SK-N-SH (cell line): ENCODE measurements at places on chromosomes 4 and X.
A peak's percentile ranks its signal among the peaks of the same experiment; 100 is the strongest.

DNA sequence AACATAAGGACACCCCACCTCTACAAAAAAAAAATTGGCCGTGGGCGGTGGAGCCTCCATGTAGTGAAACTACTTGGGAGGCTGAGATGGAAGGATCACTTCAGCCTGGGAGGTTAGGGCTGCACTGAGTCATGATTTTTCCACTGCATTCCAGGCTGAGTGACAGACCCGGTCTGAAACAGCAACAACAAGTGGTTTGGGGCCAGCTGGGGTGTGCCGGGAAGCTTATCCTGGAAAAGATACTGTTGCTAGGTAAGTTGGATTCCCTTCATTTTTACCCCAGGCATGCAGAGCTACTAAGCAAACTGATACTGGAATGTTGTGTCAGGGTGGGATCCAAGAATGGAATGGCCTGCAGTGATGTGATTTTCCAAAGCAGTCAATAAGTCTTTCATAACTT, 57.0 kb downstream of the XAGE2 start:
- H3K36me3 ChIP-seq = no peaks in the 10 kb centered on the region
- H3K27ac ChIP-seq = no peak overlapping the region
- peaks cover 5% of the 10 kb centered on the region; the same call in 1 of the 2 replicates for H3K4me1 ChIP-seq
- no peak overlapping the region for H3K4me3 ChIP-seq
- H3K27me3 ChIP-seq = peaks cover 10% of the 10 kb centered on the region; the same call in 1 of the 2 replicates
- no peak for DNase-seq

- H3K4me3 ChIP-seq = peak overlapping the region; percentile 71
- H3K36me3 ChIP-seq = no peaks in the 10 kb centered on the region
- no peak for DNase-seq
- H3K4me1 ChIP-seq = no peaks in the 10 kb centered on the region; the same call in none of the 2 replicates
These were observed 1.2 kb upstream of the N4BP2 start for GRCh38 chr4:40055511-40055862.

DNA sequence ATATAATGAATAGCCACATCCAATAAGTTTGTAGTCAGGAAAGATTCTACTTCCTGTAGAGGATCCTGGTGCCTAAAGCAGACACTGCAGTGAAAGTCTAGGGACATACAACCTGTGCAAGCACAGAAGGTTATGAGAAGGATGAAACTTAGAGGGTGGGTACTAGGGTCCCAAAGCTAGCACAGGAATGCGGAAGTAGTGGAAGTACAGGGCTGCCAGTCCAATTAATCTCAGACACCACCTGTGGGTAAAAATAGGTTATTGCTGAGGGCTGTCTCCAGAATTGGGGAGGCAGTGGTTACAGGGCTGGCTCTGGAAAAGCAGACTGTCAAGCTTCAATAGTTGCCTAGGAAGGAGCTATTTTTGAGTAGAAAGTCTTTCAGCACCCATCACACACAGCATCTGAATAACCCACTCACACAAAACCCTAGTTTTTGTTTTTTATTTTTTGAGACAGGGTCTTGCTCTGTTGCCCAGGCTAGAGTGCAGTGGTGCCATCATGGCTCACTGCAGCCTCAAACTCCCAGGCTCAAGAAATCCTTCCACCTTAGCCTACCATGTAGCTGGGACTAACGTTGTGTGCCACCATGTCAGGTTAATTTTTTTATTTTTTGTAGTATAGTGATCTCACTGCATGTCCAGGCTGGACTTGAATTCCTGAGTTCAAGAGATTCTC, 50.8 kb upstream of the ELF2 start:
- DNase-seq = no peak
- H3K4me3 ChIP-seq = no peak overlapping the region
- H3K27me3 ChIP-seq = no peaks in the 10 kb centered on the region
- H3K27ac ChIP-seq = no peak overlapping the region
- no peaks in the 10 kb centered on the region for H3K36me3 ChIP-seq

GRCh38 chrX:129139837-129140598, 383.3 kb downstream of the SMARCA1 start:
- no peaks in the 10 kb centered on the region for H3K36me3 ChIP-seq
- no peak for DNase-seq
- H3K4me3 ChIP-seq = no peak overlapping the region
- no peak overlapping the region for H3K27ac ChIP-seq

DNA sequence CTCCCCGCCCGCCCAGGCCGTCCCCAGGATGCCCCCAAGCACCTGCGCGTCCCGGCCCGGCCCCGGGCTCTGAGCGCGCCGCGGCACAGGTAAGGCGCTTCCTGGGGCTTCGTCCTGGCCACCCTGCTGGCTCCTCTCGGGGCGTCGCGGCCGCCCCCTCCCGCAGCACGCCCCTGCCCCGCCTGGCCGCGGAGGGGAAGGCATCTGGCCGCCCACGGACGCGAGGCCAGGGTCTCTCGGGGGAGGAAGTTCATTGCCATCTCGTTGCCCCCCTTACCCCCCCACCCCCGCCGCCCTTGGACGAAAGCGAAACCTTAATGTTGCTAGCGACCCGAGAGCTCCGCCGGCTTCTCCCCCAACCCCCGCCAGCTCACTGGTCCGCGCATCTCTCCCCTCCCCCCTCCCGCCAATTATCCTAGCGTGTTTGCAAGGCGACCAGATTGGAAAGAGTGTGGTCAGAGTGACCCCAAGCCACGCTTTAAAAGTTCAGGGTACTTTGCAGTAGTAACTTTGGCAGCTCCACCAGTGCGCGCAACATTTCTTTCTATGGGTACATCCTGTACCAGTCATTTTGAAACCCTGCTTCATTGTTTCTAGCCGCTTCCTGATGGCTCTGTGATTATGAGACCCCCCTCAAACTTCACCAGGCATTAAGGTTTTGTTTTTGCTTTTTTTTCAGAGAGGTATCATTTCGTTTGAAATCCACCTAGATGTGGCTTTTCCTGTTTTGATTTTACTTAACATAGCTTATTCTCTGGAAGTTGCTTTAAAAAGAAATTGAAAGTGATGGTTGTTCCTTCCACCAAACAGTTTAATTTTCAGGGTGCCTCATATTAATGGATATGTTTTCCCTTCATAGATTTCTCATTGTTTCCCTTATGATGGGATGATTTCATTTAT, 626 bp downstream of the TBC1D1 start:
- H3K36me3 ChIP-seq = no peaks in the 10 kb centered on the region
- H3K4me1 ChIP-seq = no peaks in the 10 kb centered on the region
- H3K4me3 ChIP-seq = peak overlapping the region; percentile 56

- H3K27me3 ChIP-seq = no peaks in the 10 kb centered on the region; the same call in 1 of the 2 replicates
- no peaks in the 10 kb centered on the region for H3K4me1 ChIP-seq
- no peaks in the 10 kb centered on the region for H3K36me3 ChIP-seq
These were observed 30.3 kb upstream of the TMSB15B start for GRCh38 chrX:103932133-103932532.

DNA sequence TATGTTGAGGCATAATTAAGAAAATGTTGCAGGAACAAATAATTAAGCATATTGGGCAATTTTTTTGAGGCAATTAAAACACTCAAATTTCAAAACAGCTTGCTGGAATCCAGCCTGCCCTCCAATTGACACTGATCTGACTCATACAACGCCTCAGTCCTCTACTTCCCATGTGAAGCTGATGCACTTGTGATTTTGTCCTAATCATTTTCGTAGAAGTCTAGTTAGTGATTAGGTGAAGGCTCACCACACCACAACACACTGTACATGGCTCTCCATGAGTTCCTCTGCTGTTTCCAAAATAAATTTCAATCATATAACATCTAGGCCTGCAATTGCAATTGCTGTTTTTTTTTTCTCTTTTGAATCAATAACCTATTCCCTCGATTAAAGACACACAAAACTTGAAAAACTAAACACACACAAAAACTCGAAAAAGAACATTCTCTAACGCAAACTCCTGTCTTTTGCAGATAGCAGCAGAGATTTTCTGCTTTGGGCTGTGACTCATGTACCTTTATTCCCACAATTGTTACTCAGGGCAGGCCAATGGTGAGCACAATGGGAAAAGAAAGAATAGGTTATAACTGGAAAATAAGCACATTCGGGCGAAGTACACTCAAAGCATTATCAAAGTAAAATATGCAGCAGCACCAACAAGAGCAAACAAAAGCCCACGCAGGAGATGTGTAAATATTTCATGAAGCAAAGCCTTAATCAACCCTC, 1.7 kb downstream of the GPRIN3 start:
- H3K4me1 ChIP-seq = peaks cover 7% of the 10 kb centered on the region; the same call in 1 of the 2 replicates
- H3K27ac ChIP-seq = no peak overlapping the region
- peaks cover 7% of the 10 kb centered on the region; the same call in 1 of the 2 replicates for H3K27me3 ChIP-seq
- no peak for DNase-seq
- H3K36me3 ChIP-seq = no peaks in the 10 kb centered on the region
- H3K4me3 ChIP-seq = no peak overlapping the region

GRCh38 chr4:172169871-172170270, 356.7 kb downstream of the GALNTL6 start:
- no peaks in the 10 kb centered on the region for H3K4me1 ChIP-seq
- no peak overlapping the region for H3K27ac ChIP-seq
- no peak for DNase-seq
- no peak overlapping the region for H3K4me3 ChIP-seq

DNA sequence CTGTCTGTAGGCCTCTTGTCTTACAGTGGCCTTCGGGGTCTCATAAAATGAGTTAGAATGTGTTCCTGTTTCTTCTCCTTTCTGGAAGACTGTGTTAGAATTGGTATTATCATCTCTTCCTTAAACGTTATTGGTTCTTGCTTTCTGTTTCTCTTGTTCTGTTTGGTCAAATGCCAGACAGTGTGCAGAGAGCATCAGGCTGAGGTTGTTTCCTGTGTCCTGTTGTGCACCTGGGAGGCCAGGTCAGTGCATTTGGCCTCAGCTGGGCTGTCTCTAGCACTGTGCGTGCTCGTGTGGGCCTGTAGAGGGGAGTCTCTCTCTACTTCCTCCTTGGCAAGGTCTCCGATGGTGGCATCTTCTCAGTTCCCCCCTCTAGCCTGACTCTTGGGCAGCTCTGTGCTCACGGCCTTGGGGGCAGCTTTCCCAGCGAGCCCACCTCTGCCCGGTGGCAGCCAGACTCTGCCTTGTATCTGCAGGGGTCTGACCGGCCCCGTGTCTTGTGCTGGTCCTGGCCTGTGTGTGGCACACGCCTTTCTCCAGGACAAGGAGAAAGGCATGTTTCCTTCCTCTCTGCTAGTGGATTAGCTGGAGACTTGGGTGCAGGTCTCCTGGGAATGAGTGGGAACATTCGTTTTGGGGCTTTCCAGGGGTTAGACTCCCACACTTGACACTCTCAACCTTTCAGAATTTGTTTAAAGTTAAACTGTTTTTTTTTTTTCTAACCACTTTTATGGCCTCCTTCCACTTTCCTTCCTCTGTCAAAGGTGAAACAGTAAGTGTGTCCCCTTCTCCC, 62.3 kb downstream of the FAM193A start:
- H3K27ac ChIP-seq = peak overlapping the region; percentile 89
- no peak overlapping the region for H3K4me3 ChIP-seq
- H3K4me1 ChIP-seq = 0 out of 2 replicates have a peak, but pooled peaks cover 5% of the 10 kb centered on the region
- no peaks in the 10 kb centered on the region for H3K27me3 ChIP-seq

- no peak overlapping the region for H3K4me3 ChIP-seq
- H3K27ac ChIP-seq = no peak overlapping the region
- no peaks in the 10 kb centered on the region for H3K36me3 ChIP-seq
- no peak for DNase-seq
These were observed 48.6 kb downstream of the GPC4 start for GRCh38 chrX:133366735-133367134.

- peak overlapping the region; percentile 34; the same call in 1 of the 2 replicates for H3K27ac ChIP-seq
- peak overlapping the region; percentile 89 for H3K4me3 ChIP-seq
- H3K36me3 ChIP-seq = peaks cover 33% of the 10 kb centered on the region
- no peaks in the 10 kb centered on the region for H3K27me3 ChIP-seq
These were observed 38.7 kb downstream of the ERVMER34-1 start for GRCh38 chr4:52712251-52713130.

- H3K36me3 ChIP-seq = no peaks in the 10 kb centered on the region
- no peak overlapping the region for H3K27ac ChIP-seq
- peak; percentile 11 for DNase-seq
- H3K4me1 ChIP-seq = peaks cover 3% of the 10 kb centered on the region
These were observed 1392.8 kb upstream of the TENM3 start for GRCh38 chr4:180850318-180850940.

DNA sequence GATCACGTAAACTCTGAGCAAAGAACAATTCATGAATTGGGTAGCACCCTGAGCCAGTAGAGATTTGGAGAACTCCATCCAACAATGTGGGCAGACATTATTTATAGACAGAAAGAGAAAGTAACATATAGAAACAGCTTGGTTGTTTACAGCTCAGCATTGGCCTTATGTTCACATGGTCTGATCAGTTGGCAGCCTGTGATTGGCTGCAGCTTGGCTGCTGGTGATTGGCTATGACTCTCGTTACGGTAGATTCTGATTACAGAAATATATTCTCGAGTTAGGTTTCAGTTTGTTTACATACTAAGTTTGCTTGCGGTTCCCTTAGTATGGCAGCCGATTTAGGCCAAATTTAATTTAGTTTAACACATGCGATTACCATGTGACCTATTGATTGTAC, 663.4 kb downstream of the RAPGEF2 start:
- no peak for DNase-seq
- H3K4me1 ChIP-seq = no peaks in the 10 kb centered on the region; the same call in 1 of the 2 replicates
- no peaks in the 10 kb centered on the region for H3K36me3 ChIP-seq
